Kidney capillary endothelial cell (primary cell): ENCODE measurements at places on chromosomes 2 and 18.

DNA sequence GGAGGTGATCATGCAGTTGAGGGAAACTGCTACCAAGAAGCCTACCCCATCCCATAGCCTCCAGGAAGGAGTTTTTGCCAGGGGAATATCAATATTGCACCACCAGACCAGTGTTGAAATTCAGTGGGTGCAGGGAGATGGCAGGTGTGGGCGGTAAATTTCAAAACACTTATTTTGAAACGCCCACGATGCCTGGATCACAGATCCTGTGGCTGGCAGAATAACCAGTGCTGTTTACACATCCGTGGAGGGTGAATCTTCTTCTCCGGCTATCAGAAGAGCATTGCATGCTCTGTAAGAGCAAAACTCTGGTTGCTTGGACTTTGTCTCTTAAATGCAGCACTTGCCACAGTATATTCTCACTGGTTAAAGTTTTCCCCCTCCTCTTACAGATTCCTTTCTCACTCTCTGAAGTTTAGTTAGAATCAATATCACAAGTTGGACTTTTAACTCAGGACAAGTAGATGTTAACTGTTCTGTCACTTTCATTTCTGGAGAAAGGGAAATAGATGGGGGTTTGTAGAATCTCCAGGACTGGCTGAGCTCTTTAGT, 70.5 kb upstream of the ZCCHC2 start:
- DNase-seq = no peak

GRCh38 chr2:187574969-187575750, 20.9 kb upstream of the TFPI start:
- DNase-seq = no peak

DNA sequence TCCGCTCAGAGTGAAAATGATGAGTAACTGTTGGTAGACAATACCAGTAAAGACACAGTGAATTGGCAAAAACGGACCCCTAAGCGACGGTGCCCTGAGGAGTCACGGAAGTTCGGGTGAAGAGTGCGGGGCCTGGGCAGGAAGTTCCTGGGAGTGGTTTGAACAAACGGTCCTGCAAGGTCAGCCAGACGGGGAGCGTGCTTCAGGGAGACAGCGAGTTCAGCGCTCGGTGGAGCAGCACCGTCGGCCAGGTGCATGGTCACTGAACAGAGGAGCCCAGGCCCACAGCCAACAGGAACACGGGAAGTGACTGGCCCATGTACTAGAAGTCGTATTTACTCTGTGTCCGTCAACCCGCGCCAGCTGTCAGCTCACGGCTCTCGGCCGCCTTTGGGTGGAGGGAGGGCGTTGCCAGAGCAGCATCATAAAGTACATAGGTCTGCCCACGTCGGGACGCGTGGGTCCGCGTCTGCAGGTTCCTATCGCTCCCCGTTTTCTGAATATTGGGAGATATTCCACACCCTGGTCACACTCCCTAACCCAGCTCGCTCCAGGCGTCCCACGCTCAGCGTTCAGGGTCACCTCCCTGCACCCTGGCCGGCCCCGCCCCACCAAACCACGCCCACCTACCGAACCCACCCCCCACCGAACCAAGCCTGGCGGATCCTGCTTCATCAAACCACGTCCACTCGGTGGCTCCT, 75.6 kb upstream of the UXS1 start:
- DNase-seq = no peak

GRCh38 chr2:207694811-207695281, 16.6 kb upstream of the CCNYL1 start:
- DNase-seq = no peak

DNA sequence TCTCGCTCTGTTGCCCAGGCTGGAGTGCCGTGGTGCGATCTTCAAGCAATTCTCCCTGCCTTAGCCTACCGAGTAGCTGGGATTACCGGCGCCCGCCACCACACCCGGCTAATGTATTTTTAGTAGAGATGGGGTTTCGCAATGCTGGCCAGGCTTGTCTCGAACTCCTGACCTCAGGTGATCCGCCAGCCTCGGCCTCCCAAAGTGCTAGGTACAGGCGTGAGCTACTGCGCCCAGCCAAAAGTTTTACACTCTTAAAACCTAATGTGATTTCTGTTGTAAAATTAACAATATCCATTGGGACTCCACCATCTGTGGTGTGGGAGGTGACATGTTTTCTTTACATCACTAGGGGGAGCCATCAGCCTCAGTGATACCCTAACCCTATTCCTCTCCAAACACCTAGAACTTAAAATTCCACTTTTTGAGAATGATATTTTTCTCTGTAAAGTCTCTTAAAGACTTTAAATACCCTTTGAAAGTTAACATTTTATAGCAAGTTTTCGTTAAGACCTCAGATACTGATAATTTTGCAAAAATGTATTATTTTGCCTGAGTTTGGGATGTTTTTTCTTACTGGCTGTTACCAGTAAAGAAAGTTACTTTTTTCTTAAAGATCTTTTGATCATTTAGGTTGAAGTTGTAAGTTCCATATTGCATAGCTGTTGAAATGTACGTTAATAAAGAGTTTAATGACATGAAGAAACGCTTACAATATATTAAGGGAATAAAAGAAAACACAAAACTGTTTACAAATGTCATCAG, 11.6 kb upstream of the EIF2AK2 start:
- peak; percentile 40 for DNase-seq

GRCh38 chr2:158743879-158744278, 51.2 kb upstream of the DAPL1 start:
- no peak for DNase-seq

GRCh38 chr2:42138163-42139015, 30.8 kb upstream of the EML4 start:
- no peak for DNase-seq

DNA sequence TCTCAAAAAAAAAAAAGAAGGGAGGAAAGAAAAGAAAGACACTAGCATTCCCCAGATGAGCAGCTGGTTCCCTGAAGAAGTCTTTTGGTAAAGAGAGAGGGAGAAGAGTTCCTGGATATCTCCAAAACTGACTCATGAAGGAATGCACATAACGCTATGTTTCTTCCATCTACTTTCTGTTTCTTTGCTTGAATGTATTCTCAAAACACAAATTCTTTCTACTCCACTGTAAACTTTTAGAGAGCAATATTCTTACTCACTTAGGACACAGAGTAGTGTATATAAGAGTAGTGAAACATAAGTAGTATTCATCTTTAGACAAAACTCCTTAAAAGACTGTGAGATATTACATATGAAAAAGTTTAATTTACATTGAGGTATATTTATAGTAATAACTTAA, 64.2 kb downstream of the TRIP12 start:
- no peak for DNase-seq

GRCh38 chr2:10221443-10221842, 81.3 kb upstream of the HPCAL1 start:
- no peak for DNase-seq

- DNase-seq = peak; percentile 100
Measured at GRCh38 chr2:36889795-36890194, 76.5 kb downstream of the STRN start.

GRCh38 chr2:197255543-197255942, 55.0 kb downstream of the ANKRD44 start:
- peak; percentile 8 for DNase-seq

- no peak for DNase-seq
Measured at GRCh38 chr2:65025453-65026123, 30.6 kb upstream of the CEP68 start.

GRCh38 chr2:227782804-227783203, 30.8 kb upstream of the CCL20 start:
- no peak for DNase-seq

GRCh38 chr18:32310101-32310500, 120.3 kb downstream of the MEP1B start:
- DNase-seq = no peak

DNA sequence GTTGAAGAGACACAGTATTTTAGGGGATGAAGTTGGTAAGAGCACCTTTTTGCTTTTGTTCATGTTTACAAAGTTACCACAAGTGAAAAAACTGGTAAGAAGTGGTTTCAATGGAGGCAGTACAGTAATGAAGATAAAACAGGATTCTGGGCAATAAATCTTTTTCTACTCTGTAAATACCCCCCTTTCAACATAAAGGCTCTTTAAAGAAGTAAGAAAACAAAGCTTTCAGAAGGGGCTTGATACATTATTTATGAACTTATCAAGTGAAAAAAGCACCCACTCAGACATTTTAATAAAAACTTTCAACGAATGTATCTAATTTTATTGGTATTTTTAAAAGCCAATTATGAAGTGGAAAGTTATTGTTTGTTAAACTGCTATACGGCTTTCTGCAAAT, 522.9 kb downstream of the ZEB2 start:
- no peak for DNase-seq

DNA sequence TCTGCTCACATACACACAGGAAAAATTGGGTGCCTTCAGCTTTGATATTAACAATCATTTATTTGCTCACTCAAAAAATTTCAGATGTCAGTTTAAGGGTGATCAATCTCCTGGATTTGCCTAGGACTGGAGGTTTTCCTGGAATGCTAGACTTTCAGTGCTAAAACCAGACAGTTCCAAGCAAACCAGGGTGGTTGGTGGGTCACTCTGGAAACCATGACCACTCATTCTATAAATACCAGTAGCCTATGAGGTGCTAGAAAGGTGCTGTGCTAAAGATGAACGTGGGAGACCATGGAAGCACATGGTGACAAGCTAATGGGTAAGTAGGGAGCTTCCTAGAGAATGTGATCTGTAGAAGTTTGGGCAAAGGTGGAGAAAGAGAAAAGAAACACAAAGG, 25.4 kb upstream of the STPG4 start:
- no peak for DNase-seq

DNA sequence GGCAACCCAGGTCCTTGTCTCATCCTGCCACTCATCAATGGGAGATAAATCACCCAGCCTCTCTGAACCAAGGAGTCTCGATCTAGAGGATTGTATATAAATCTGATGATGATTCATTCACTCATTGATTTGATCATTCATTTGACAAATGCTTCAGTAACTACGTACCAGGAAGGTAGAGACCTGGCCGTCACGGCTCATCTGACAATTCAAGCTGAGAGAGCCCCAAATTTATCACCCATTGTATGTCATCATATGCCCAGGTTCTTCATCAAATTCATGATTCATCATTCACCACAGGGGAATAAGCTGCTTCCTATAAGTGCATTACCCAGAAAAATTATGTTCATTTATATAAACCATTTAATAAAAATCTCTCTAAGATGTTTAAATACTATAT, 116.9 kb downstream of the FAM161A start:
- DNase-seq = no peak

DNA sequence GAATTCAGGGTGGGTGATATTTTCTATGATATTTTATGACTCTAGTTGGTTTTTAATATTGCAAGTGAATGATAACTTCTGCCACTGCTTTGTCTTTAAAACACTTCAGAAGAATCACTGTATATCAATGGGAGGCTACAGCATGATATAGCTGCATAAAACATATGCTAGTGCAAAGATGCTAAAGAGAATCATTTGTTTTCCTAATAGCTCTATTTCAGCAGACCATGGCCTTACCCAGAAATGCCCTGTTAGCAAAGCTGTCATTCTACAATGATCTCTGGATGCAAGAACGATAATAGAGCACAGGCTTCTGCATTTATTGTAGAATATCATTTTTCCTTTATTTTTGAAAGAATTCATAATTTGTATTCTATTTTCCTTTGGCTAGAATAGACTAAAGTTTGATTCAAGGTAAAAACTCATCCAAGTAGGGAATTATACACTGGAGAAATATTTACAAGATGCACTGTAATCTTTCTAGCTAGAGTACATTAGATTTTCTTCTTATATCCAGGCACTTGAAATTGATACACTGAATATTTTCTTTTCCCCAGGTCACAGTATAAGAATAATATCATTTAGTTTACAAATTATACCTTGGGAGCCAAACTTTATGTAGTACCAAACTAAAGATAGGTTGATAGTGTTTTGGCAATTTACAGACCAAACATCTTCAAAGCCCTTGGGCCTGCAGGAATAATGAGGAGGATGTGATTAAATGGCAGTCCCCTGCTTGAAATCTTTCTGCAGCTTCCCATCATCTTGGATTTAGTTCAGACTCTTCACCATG, 252.6 kb upstream of the LINC00305 start:
- DNase-seq = no peak

DNA sequence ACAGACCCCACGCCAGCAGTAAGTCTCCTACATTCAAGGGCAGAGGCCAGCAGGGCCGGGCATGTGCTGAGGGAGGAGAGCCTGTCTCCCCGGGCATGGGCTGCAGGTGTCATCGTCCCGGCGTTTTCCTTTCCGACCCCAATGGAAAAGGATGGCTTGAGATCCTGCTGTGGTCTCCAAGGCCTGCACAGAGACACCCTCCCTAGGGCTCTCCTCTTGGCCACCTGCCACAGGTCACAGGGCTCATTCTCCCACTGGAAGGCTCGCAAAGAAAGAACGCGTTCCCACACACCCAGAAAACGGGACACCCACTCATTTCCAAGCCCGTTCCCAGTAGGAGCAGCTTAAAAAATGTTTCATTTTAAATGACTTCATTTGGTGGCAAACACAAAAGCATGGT, 41.0 kb downstream of the DIPK1C start:
- no peak for DNase-seq

GRCh38 chr2:145325485-145325884, 805.6 kb upstream of the ZEB2 start:
- DNase-seq = no peak

- DNase-seq = no peak
Measured at GRCh38 chr2:14826518-14826917, 194.0 kb downstream of the LRATD1 start.

DNA sequence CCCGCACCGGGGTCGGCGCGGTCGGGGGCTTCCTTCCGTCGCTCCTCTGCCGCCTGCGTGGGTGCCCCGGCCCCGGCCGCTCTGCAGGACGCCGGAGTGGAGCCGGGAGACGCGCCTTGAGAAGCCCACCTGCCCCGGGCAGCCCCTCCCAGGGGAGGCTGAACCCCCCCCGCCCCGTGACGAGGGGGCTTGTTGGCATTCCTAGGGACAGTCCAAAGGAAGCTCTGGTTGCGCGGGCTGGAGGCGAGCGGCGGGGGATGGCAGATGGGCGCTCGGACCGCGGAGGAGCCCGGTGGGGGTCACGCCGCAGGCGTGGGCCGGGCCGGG, 133.5 kb upstream of the MGAT5 start:
- DNase-seq = no peak

- no peak for DNase-seq
Measured at GRCh38 chr2:100803334-100803733, 16.6 kb upstream of the NPAS2 start.

DNA sequence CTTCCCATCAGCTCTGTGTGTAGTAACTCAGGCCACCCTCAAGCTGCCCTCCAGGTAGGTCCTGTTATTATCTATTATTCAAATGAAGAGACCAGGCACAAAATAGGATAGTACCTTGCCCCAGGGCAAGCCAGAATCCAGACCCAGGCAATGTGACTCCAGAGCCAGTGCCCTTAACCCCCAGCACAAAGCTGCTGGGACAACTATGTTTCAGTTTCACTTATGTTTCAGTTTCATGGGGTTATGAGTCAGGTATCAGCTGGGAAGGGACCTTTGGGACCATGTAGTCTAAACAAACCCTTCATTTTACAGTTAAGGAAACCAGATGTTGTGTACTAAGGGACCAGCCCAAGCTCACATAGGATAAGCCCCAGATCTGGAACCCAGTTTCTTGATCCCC, 10.0 kb downstream of the HK2 start:
- peak; percentile 43 for DNase-seq

GRCh38 chr18:80148326-80149199, 39.5 kb downstream of the ADNP2 start:
- no peak for DNase-seq
